Activated CD4-positive, CD25-positive, alpha-beta regulatory T cell treated with anti-CD3 and anti-CD28 coated beads, Interleukin-2, amount 50 U/mL, for 24 hours (primary cell): ENCODE measurements at places on chromosomes 2 and 18.

GRCh38 chr2:124563426-124563825 is 538.3 kb downstream of the CNTNAP5 start:
- no peak for ATAC-seq

- no peak for ATAC-seq
Observed at GRCh38 chr2:38284971-38285370, 92.1 kb downstream of the ATL2 start.

DNA sequence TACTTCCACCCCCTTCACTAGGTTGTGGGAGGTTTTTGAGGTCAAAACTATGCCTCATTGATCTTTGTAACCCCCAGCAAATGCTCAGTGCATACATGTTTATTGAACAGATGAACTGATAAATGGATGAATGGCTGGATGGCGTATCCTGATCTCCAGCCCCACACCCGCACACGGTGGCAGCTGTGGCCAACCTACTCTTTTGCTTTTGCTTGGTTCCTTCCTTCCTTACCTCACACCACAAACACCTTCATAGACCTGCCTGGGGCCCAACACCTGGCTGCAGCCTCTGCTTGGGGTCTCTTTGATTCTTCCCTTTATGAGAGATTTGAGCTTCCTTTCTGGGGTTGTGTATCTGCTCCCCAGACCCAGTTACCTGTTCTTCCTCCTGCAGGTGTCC is 25.9 kb downstream of the SPP2 start:
- no peak for ATAC-seq

- no peak for ATAC-seq
Observed at GRCh38 chr2:150346806-150347205, 140.7 kb downstream of the RND3 start.

- ATAC-seq = no peak
Observed at GRCh38 chr2:96907115-96908041, 37.5 kb upstream of the SEMA4C start.

- ATAC-seq = no peak
Observed at GRCh38 chr2:237546040-237546875, 20.1 kb upstream of the PRLH start.
